ENCODE measurements at places on chromosomes 5 and 9. TPM values are rescaled to one million over a fixed set of nuclear protein-coding genes. Genes with fewer than 3 reads are reported as not detected.

DNA sequence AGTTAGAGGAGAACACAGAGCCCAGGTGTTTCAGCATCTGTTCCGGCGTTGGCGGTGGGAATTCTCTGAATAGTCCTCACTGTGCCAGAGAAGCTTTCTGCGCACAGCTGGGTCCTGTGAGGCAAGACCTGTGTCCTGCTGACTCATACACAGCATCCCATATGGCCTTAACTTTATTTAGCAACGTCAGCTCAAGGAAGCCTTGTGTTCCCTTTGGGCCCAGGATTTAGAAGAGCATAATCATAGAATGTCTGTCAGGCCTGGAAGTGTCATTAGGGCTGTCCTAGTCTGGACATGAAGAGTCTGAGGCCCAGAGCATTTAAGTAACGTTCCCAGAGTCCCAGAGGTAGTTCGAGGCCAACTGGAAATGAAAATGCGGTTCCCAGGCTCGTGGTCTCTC, 188.6 kb upstream of the DMRT1 start:
- no peak for DNase-seq

DNA sequence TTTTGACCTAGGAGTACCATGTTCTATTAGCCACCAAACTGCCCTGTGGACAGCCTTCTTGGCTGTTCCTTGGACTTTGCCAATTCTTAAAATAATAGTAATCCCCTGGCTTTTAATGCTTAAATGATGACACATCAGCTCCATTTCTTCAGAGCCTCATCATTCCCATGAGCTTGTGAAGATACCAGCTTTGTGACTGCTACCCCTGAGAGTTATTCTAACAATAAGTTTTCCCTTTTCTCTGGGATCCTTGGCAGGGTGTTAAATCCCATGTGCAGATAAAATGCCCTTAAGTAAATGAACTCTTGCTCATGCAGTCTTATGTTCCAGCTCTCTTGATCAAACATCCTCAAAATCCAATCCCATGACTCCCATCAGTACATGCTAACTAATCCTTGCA, 415.3 kb downstream of the CETN3 start:
- DNase-seq = peak; percentile 13

DNA sequence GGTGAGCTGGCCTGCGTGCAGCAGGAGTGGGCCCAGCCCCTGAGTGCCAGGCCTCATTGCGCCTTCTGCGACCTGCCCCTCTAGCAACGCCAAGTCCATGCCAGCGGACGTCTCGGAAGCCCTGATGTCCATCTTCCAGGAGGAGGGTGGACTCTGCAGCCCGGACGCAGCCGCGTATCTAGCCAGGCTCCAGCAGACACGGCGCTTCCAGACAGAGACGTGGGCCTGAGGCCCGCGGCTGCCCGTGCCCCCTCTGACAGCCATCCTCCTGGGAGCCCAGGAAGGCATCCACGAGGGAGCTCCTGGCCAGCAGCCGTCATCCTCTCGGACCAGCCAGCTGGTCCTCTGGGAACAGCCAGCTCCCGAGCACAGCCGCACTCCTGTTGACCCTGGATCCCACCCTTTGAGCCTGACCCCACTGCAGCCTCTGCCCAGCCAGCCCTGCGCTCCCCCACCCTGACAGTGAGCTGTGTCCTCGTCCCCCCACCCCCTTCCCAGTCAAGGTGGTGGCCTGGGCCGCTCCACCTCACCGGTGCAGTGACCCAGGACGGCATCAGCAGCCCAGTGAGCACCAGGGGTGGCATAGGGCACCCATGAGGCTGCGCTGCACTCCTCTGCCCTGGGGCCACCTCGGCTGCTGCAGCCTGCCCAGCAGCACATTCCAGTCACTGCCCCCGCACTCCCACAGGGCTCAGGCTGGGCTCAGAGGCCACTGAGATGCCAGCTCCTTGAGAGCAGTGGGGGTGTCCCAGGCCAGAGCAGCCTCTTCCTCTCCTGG, 5.7 kb downstream of the RNF208 start:
- DNase-seq = no peak

GRCh38 chr5:158116965-158117364, 258.0 kb upstream of the CLINT1 start:
- DNase-seq = no peak

DNA sequence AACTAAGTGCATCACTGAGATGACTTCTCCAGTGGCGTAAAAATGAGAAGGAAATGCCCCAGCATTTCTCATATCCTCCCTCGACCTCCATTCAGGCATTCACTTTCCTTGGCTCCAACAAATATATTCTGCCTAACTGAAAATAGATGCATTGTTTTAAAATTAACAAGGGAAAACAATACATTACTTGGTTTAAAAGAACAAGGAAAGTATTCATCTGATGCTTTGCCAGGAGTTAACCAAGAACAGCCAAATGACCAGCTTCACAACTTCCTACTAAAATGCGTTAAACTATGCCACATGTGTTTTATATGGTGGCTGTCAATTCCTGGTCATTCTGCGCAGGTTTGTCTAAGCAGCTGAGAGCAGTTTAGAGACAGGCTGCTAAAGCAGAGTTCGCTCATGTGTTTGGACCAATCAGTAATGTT, 121.4 kb downstream of the GNAQ start:
- DNase-seq = no peak

GRCh38 chr5:105783811-105784210, 1886.9 kb downstream of the EFNA5 start:
- DNase-seq = no peak

GRCh38 chr9:82091610-82092009, 103.0 kb downstream of the SPATA31D1 start:
- no peak for DNase-seq

- peak; percentile 4 for DNase-seq
These were observed 435.7 kb downstream of the SH3GL2 start for GRCh38 chr9:18014556-18014955.

DNA sequence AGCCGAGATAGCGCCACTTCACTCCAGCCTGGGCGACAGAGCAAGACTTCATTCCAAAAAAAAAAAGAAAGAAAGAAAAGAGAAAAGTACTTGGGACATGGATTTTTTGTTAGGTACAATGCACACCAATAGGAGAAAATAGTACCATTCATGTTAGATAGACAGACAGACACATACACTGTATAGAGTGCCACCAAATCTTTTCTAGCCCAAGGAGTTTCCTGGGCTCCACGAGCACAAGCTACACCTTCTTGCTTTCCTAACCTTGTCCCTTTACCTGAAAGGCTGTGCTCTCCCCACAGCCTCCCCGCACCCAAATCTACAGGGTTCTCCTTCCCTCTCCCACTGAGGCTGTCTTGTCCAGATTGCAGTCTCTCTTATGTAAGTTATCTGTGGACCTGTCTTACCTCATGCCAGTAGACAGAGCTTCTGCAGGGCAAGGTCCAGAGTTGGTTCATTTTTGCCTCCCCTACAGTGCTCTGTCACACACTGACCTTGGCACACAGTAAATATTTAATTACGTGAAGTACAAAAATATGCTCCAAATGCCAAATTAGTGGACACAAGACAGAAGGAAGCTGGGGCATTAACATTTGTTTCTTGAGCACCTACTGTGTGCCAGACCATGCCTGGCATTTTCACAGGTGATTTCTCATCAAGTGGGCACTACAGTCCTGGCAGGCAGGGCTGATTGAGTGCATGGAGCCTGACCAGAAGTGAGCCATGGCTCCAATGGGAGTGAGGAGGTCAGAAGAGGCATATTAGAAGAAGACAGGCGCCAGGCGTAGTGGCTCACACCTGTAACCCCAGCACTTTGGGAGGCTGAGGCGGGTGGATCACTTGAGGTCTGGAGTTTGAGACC, 5.9 kb downstream of the ALAD start:
- DNase-seq = no peak

Gene ZNG1C
- total RNA-seq = 24.0 TPM

Gene ACTBL2
- total RNA-seq = not detected

Gene PDGFRB
- 8.7 TPM for total RNA-seq

Gene PCDHA6
- not detected for total RNA-seq

Gene FRMD3
- total RNA-seq = 19.3 TPM

Gene PCDHGA1
- total RNA-seq = 7.1 TPM
